Central memory CD4-positive, alpha-beta T cell (primary cell): ENCODE measurements at places on chromosomes 2 and 18.

DNA sequence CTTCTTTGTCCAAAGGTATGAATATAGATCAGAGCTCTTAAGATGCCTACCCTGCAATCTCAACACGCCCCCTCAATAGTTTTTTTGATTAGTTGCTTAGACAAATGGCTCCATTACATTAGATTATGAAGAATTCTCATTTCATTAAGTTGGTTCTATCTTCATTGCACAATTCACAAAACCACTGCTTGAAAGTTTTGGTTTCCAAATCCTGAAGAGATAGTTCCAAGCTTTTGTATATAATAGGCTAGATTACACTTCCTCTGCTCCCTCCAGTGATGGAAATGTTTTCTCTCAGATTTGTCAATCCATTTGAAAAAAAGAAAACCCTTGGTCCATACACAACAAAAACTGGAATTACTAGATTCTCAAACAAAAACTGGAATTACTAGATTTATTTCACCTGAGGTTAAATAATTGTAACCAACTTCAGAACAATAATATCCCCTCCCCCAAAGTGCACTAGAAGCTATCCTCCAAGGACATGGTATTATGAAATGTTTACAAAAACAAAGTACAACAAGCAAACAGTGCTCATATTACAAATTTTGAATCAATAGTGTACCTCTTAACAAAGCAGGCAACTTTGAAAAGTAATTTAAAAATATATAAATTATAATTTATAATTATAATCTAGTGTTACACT is 6.8 kb upstream of the TLK1 start:
- no peak for DNase-seq

- DNase-seq, result no peak
Measured at GRCh38 chr2:177673602-177674595, 281.3 kb downstream of the AGPS start.

DNA sequence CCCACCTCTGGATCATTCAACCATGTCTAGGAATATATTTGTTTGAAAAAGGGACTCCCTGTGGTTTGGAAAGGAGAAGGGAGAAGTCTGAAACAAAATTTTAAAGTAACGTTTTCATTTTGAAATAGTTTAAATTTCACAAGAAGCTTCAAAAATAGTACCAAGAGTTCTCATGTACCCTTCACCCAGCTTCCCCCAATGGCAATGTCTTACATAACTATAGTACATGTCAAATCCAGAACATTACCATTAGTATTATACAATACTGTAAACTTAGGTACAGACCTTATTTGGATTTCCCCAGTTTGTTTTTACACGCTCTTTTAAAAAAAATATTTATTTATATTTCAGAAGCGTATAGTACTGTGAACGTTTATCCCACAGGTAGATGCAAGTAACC is 4.0 kb upstream of the LYG2 start:
- DNase-seq, result no peak

DNA sequence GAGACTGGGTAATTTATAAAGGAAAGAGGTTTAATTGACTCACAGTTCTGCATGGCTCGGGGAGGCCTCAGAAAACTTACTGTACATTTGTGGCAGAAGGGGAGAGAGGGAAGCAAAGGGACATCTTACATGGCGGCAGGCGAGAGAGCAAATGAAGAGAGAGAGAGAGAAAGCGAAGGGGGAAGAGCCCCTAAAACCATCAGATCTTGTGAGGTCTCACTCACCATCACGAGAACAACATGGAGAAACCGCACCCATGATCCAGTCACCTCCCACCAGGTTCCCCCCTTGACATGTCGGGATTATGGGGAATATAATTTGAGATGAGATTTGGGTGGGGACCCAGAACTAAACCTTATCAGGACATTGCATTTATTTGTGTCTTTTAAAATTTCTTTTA is 75.9 kb downstream of the ACSL3 start:
- no peak for DNase-seq

DNA sequence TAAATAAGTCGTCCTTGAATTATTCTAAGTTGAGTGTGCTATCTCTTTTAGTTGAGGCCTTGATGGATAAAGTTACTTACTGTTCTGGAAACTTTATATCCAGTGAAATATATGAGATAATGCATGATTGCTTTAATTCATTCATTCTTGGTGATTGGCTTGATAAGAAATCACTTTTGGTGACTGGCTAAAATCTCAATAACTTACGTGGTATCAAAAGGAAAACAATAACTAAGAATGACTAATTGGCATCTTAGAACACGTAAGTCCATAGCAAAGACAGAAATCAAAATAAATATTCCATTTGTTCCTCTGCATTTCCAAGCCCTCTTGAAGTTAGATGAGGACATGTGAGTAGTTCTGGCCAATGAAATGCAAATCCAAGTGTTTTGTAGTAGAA is 251.6 kb downstream of the NUP35 start:
- no peak for DNase-seq

- DNase-seq, result no peak
Measured at GRCh38 chr18:64131314-64131713, 17.6 kb downstream of the LINC00305 start.

DNA sequence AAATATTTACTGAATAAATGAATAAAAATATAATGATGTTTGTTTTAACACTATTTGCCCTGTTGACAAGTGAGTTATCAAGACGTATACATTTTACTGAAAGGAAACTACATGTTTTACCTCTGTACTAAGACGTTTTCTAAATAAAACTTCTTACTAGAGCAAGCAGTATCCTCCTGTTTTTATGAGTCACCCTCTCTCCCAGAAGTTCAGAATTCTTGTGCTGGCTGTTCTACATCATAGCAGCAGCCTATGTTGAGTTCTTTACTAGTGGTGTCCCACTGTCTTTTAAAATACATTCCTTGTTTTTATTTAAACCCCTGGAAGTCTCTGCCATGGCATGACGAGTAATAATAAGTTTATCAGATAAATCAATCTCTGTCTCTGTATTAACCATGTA is 297.4 kb downstream of the CALCRL start:
- no peak for DNase-seq

DNA sequence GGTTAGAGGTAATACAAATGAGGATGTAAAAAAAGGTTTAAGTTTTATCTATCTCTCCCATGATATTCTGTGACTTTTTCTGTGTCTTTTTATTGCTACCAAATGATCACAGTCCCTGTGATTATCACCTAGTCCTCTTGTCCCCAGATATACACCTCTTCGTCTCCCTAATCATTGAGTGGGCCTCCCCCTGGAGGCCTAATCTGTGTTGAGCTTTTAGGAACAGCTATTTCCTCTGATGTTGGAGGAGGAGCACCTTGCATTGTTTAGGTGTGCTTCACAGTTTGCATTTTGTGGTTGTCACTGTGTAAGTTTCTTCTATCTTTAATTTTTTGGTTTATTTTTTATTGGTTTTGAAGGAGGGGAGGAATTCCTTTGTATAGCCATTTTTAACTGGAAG is 33.3 kb downstream of the CCDC85A start:
- no peak for DNase-seq

DNA sequence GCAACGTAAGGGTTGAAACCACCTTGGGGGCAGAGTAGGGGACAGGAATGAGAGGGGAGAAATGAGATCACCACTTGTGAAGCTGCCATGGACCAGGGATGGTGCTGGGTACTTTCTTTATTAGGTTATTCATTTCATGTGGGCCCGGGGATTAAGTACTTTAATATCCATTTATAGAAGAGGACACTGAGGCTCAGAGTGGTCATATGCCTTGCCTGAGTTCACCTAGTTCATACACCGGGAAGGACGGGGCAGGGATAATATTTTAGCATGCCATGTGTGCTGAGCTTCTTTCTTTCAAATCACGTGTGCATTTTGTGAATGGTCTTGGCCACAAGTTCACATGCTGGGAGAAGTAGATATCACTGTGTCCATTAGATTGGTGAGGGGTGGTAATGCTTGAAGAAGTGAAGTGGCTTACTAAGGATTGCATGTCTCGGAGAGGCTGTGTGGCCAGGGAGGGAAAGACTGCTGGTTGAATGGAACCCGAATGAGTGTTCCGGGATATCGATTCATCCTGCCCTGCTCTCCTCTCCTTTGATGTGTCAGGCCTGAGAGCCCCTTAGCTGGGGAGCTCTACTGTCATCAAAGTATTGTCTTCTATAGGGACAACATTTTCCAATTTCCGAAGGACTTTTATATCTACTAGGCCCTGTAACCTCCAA is 187.1 kb downstream of the MYCN start:
- DNase-seq, result no peak

DNA sequence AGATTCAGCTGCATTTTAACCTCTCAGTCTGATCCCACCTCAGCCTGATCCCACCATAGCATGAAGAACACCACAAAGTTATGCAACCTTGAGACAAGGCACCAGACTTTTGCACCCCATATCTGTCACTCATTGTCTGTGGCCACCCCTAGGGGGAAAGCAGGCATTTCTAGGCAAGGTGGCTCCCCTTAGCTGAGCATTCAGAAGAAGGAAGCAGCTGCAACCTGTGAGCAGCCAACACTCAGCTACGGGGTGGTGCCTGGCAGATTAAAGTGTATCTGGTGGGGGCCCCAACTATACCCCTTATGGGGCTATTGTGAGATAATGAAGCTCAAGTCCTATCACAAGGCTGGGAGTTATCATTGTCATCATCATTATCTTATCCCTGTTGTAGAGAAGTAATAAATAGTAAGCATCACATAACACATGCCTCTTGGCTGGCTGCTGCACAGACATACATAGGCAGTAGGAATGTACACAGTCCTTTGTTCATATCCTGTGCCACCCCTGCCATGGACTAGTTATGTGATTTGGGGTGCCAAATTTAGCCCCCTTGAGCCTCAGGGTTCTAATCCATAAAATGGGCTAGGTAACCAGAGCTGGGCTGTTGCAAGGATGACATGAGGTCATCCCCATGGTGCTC is 20.6 kb upstream of the TMEM163 start:
- DNase-seq, result no peak

DNA sequence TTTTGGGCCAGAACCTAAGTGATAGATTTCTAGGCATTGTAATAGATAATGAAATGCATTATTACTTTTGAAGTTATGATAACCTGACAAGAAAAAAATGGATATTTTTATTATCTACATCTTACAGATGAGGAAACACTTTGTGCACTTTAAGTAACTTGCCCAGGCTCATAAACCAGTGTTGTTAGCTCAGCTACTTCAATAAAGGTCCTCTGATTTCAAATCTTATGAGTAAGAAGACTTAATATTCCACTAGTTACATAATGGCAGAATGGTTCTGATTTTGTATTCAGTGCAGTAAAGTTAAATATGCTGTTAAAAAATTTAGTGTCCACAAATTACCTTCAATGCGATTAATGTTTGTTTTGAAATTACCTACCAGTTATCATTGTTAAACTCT is 199.0 kb downstream of the BABAM2 start:
- no peak for DNase-seq

DNA sequence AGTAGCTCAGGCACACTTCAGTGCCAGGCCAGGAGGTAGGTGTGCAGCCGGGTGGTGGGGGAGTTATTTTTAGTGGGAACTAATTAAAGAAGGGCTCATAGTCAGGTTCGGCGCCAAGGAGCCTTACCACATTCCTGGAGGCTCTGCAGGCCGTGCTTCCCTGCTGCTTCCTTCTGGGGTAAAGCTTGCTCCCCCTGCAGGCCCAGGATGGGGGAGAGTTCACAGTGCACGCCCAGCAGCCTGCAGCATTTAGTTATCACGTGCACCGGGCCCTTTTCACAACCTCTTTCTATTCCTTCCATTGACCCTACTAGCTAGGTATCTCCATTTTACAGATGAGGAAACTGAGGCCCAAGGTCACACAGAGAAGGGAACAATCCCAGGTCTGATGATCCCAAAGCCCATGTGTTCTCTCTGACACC is 2.5 kb downstream of the KCNF1 start:
- no peak for DNase-seq

- no peak for DNase-seq
Measured at GRCh38 chr2:30106543-30106942, 40.3 kb upstream of the YPEL5 start.

DNA sequence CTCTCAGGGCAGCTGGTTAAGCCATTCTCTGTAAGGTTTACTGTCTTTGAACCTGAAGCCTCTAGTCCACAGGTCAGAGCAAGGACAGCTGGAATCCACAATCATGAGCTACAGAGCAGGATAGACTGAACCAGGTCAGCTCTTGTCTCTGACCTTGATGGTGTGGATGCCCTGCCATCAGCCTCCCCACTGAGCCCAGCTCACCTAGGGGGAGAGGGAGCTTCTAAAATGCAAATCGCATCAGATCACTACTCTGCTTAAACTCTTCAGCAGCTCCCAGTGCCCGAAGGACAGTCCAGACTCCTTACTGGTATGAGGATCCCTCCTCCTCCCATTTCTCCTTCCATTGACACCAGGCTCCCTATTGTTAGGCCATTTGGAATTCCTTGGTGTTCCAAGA is 255.3 kb upstream of the CCDC68 start:
- DNase-seq, result no peak

GRCh38 chr2:38465789-38466127 is 88.7 kb upstream of the ATL2 start:
- DNase-seq, result no peak

GRCh38 chr2:181646415-181646987 is 10.4 kb downstream of the CERKL start:
- DNase-seq, result no peak

DNA sequence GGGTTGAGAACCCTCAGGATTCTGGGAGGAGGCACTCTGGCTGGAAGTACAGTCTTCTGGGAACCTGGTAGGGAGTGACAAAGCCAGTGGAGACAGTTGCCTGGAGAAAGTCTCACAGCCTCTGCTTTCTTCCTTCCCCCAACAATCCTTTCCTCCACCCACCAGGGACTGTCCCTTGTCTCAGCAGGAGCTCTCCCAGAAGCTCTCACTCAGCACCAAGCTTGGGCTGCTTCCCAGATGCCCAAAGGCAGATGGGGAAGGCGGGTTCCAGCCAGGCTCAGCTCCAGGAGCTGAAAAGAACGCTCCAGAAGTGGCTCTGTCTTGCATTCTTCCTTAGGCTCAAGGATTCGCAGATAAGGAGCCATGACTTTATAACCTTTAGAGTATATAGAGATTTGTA is 7.6 kb upstream of the NAGK start:
- DNase-seq, result no peak

DNA sequence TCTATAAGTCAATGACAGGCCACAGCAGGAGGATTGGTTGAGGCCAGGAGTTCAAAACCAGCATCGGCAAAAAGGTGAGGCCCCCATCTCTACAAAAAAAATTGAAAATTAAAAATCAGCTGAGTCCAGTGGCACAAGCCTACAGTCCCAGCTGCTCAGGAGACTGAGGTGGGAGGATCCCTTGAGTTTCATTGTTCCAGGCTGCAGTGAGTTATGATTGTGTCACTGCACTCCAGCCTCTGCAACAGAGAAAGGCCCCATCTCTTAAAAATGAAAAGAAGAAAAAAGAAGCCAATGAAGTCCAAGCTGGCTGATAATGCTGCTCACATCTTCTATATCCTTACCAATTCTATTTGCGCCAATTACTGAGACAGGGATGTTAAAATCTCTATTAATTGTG is 39.1 kb downstream of the MRPS5 start:
- no peak for DNase-seq

GRCh38 chr2:198376677-198377076 is 572.3 kb downstream of the PLCL1 start:
- no peak for DNase-seq

- no peak for DNase-seq
Measured at GRCh38 chr2:9315280-9315847, 108.0 kb downstream of the ITGB1BP1 start.
